ENCODE measurements at places on chromosomes 13 and 19. TPM values are rescaled to one million over a fixed set of nuclear protein-coding genes. Genes with fewer than 3 reads are reported as not detected.

The TMEM150B gene
- 2.1 TPM for total RNA-seq

The PRR36 gene
- not detected for total RNA-seq

The GDF15 gene
- total RNA-seq = 11.6 TPM

The PRSS57 gene
- not detected for total RNA-seq

GRCh38 chr13:99617474-99618255 lies 116.4 kb downstream of the TM9SF2 start:
- no peaks in the 10 kb centered on the region for H3K36me3 ChIP-seq
- no peak overlapping the region for H3K4me3 ChIP-seq
- no peaks in the 10 kb centered on the region for H3K27me3 ChIP-seq
- peak overlapping the region; percentile 17 for H3K27ac ChIP-seq
- DNase-seq = no peak
- peaks cover 8% of the 10 kb centered on the region for H3K4me1 ChIP-seq

DNA sequence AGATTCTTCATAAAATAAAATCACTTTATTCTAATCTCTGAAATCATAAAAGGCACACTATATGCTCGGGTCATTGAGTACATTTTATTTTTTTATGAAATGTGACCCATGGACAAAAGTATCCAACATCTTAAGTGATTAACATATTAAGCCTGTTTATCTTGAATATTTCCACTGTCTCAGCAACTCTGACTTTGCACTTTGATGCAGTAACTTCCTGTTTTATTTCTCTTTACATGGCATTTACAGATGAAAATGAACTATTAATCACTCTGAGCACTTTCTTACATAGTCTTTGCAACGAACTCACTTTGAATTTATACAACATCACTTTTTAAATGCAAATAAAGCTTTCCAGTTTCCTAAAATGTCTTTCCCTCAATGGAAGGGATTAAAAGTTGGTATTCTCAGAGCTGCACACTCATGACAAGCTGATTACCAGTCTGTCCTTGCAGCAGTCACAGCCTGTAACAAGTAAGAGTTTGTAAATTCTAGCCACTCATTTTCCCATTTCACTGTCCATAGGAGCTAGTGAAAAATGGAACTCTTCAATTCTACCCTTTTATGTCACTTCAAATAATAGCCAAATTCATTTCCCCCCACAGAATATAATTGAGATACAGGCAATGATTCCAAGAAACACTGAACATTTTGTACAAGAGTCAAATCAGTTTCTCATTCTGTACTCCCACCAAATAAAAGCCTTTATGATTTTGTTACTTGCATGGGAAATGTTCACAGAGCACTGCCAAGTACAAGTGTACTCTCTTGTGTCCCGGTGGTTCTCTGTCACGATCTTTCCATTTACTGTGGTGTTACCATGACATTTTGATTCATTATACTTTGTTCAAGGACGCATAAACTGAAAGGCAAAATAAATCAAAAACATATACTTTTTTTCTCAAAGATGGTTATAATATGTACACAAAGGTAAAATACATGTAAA lies 1968.9 kb downstream of the PCDH9 start:
- DNase-seq = no peak
- H3K36me3 ChIP-seq = no peaks in the 10 kb centered on the region
- H3K4me1 ChIP-seq = no peaks in the 10 kb centered on the region
- no peak overlapping the region for H3K27ac ChIP-seq

- no peaks in the 10 kb centered on the region for H3K27me3 ChIP-seq
- DNase-seq = no peak
- peak overlapping the region; percentile 96 for H3K27ac ChIP-seq
- H3K36me3 ChIP-seq = no peaks in the 10 kb centered on the region
Measured at GRCh38 chr19:47660435-47660832, 51.5 kb downstream of the BICRA start.

- peaks cover 10% of the 10 kb centered on the region for H3K4me1 ChIP-seq
- no peak overlapping the region for H3K27ac ChIP-seq
- H3K27me3 ChIP-seq = no peaks in the 10 kb centered on the region
- no peak for DNase-seq
- no peaks in the 10 kb centered on the region for H3K36me3 ChIP-seq
Measured at GRCh38 chr19:44624840-44625354, 11.5 kb downstream of the IGSF23 start.

- H3K27ac ChIP-seq = no peak overlapping the region
- H3K36me3 ChIP-seq = no peaks in the 10 kb centered on the region
- no peak overlapping the region for H3K4me3 ChIP-seq
- no peaks in the 10 kb centered on the region for H3K27me3 ChIP-seq
- H3K4me1 ChIP-seq = no peaks in the 10 kb centered on the region
- no peak for DNase-seq
Measured at GRCh38 chr13:34416971-34417380, 525.1 kb upstream of the NBEA start.
